ENCODE measurements at places on chromosomes 2 and 18. TPM values are rescaled to one million over a fixed set of nuclear protein-coding genes. Genes with fewer than 3 reads are reported as not detected.

The PARD6G gene
- total RNA-seq: 8.2 TPM

The RESP18 gene
- not detected for total RNA-seq

The KIF5C gene
- total RNA-seq: 0.21 TPM

The TEX44 gene
- total RNA-seq: not detected

The ANKRD62 gene
- not detected for total RNA-seq

The ARHGAP25 gene
- 0.93 TPM for total RNA-seq

The BUB1 gene
- 25.5 TPM for total RNA-seq

The OR6B2 gene
- not detected for total RNA-seq
